Stomach (tissue), 19 donors: ENCODE measurements at places on chromosomes 5 and 9. TPM values are rescaled to one million over a fixed set of nuclear protein-coding genes. Genes with fewer than 3 reads are reported as not detected.

The FGF1 gene
- not detected for total RNA-seq

The GABRA1 gene
- total RNA-seq: not detected

GRCh38 chr9:98034593-98035546, 21.7 kb upstream of the NANS start:
- DNase-seq: peak; percentile 93

- DNase-seq: no peak
Measured at GRCh38 chr5:123099514-123100151, 10.6 kb downstream of the PRDM6 start.

The SEMA5A gene
- 10.3 TPM for total RNA-seq

The PNPLA7 gene
- 3.5 TPM for total RNA-seq

- DNase-seq: no peak
Measured at GRCh38 chr9:96604004-96604319, 15.7 kb downstream of the CDC14B start.

The DCAF12 gene
- total RNA-seq: 4.1 TPM

GRCh38 chr9:81861644-81862043, 66.6 kb upstream of the SPATA31D4 start:
- no peak for DNase-seq

The BRD3OS gene
- total RNA-seq: not detected

The PAEP gene
- total RNA-seq: not detected

DNA sequence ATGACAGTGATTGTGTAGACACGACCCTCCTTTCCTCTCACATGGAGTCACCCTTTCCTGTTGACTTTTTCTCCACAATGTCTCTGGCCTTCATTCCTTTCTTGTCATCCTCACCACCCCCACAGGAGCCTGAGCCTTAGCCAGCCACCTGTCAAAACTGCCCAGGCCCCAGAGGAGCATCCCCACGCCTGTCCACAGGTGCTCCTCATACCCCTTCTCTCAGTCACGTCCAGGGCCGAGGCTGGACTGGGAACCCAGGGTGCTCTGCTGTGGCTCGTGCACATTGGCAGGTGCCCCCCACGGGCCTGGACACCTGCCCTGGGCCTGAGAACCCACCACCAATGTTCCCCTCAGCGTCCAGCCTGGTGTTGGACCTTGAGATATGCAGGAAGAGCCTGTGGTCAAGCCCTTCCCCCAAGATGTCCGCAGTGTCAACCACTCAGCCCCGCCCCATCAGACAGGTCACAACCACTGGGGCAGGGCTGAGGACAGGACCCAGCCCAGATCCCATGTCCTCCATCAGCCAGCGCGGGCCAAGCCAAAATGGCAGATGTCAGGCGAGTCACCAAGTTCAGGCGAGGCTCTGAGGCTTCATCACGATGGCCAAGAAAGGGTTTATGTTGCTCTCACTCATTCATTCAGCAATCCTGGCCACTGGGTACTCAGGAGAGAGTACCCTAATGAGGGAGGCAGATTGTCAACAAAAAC, 65.8 kb upstream of the STXBP1 start:
- DNase-seq: no peak

DNA sequence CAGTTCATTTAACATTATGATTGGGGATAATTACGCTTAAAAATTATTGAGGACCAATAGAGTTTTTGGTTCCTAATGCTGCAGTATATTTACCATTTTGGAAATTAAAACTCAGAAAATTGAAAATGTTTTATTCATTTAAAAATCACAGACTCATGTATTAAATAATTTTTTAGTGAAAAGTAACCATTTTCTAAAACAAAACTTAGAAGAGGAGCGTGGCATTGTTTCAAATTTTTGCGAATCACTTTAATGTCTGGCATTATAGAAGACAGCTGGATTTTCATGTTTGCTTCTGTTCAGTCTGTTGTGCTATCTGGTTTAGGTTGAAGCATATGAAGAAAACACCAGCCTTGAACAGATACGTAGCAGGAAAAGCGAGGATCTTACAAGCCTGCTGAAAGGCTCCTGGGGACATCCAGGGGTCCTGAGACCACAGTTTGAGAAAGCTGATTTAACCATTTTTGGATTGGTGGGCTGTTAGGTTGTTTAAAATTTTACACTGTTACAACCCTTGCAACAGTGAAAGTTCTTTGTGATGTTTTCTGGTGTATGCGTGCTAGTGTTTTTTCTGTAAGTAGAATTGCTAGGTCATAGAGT, 1.6 kb downstream of the ZFYVE16 start:
- peak; percentile 32 for DNase-seq

- DNase-seq: no peak
Measured at GRCh38 chr5:59190746-59191145, 607.9 kb downstream of the RAB3C start.

DNA sequence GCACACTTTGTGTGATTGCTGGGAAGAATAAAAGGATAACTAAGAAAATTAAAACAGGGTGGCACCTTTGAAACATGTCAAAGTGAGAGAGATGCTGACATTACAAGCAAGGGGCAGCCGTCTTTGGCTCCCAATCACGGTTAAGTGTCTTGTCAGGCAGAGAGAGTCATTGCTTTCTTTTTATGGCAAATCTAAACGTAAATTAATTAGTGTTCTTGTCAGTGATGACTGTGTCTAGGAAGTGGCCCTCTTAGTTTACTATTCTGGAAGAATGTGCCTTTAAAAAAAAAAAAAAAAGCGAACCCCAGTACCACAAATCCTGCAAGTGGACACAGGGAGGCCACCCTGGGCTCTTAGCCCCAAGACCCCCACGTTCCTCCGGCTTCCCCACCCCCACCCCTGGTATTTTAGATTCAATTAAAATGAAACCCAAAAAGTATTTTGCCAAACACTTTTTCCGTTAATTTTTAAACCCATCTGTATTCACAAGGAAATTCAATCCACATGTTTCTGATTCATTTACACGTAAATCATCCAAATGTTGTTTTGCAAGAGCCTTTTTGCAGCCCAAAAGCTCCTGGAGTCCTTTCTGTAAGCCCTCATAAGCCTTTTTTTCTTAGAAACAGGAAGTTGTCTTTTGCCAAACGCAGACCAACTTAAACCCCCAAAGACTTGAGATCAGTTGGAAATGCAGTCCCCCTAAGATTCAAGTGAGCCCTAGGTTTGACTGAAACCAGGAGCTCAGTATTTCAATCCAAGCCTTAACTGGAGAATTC, 399.3 kb downstream of the EBF1 start:
- no peak for DNase-seq

The RGMB gene
- total RNA-seq: 51.9 TPM

The NMUR2 gene
- total RNA-seq: not detected

The CDH12 gene
- 1.3 TPM for total RNA-seq

DNA sequence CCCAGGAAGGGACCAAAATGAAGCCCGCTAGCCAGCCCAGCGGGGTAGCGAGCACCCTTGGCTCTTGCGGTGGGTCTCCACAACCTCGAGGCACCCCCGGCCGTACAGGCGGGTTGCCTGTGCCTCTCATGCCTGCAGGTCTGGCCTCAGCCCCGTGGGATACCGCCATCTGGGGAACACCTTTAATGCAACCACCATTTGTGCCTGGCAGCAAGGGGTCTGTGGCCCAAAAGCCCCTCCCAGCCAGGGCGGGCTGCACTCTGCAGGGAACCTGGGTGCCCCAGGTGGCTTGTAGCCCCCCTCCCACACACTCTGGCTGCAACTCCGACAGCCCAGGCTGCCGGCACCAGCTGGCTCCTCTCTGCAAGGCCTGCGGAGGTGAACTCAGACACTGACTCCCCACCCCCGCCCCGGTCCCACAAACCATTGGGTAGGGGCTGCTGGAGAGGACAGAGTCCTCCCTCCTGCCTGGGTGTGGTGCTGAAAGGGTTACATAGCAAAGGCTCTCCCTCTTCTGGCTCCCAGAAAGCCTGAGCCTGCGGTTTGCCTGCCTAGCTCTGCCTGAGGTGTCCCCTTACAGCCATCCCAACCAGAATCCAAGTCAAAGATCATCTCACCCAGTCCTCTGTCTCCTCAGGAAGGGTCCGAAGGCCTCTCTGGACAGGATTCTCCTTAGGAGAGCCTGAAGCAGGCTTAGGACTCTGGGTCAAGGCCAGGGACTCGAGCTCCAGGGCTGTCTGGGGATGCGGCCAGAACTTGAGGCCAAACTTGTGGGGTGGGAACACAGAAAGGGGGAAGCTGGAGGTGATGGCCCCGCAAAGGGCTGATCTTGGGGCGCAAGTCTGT, 109.4 kb downstream of the PSD2 start:
- DNase-seq: no peak

The C5orf24 gene
- 33.9 TPM for total RNA-seq

DNA sequence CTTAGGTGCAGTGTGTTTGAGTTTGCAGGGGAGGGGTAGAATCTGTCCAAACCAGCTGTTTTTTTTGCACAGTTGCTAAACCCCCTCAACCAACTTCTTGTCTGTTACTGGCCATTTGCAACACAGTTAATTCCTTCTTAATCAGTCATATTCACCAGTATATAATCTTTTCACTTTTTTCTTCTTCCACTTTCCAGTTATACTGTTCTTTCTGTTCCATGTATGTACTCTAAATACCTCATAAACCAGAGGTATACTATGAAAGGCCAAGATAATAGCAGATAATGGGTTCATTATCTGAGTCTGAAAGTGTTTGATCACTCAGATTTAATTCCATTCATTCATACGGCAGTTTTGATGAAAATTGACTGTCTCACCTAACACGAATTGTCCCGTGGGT, 11.1 kb downstream of the SMAD5 start:
- no peak for DNase-seq

- no peak for DNase-seq
Measured at GRCh38 chr5:50717651-50718050, 51.2 kb downstream of the PARP8 start.

The KIF27 gene
- total RNA-seq: 21.0 TPM

DNA sequence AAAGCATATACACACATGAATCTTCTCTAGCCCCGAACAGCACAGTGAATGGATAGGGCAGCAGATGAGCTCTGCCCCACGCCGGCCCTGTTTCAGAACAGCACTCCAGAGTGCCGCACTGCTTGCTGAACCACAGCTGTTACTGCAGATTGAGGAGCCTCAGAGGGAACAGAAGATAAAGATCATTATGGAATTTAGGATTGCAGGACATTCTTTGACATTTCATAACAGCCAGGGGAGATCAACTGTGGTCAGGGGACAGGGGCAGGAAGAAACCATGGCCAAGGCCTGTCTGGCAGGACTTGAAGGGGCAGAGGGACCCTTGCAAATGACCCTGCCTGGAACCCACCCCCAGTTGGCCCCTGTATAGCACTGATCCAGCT, 20.6 kb downstream of the IRF1 start:
- DNase-seq: no peak

- no peak for DNase-seq
Measured at GRCh38 chr5:31888564-31888963, 249.6 kb downstream of the PDZD2 start.

- no peak for DNase-seq
Measured at GRCh38 chr5:168753691-168754254, 174.6 kb upstream of the PANK3 start.

GRCh38 chr9:82891321-82891720, 171.6 kb downstream of the RASEF start:
- no peak for DNase-seq

- DNase-seq: no peak
Measured at GRCh38 chr5:179344431-179345182, 654 bp downstream of the ADAMTS2 start.

GRCh38 chr5:59745415-59745863, 148.1 kb downstream of the PDE4D start:
- peak; percentile 43 for DNase-seq

DNA sequence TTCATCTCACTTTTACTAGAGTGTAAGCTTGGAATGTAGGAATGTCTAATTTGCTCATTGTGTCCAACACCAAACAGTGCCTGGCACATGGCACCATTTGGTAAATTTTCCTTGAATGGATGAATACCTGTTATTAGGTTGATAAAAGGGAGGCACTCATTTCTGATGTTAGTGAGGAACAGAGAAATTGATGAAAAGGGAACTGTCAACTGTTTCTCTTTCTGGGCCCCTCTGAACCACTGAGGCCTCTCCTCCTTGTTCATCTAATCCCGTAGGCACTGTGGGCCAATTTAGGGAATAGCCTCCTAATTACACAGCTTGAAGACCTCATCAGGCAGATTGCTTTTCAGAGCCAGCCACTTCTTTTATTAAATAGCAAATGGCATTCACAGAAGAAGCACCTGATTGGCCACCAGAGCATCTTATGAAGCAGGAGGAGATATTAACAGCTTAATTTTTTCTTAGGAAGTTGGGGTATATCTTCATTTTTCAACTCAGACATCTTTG, 22.6 kb downstream of the MRRF start:
- DNase-seq: no peak

The TTC39B gene
- total RNA-seq: 8.4 TPM

DNA sequence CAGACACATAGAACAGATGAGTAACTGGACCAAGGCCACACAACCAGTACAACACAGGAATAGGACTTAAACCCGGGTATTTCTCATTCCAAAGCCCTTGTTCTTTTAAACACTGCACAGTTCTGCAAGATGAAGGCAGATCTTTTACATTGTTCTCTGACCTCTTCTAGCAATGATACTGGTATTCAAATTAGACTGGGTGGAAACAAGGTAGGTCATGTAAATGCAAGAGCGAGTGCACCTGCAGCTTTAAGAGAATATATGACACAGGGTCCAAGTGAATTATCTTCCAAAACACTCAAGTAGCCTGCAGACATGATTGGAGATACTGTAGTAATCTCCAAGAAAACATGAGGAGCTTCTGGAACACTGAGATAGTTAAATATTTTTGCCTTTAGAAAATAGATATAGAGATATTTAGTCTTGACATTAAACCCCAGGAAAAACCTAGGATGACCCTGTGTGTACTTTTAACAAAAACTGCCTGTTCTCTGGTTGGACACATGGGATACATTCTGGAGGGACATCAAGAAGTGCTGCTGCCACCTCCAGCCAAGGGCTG, 130.6 kb upstream of the EPB41L4A start:
- DNase-seq: no peak

- DNase-seq: no peak
Measured at GRCh38 chr5:125100342-125100741, 353.9 kb upstream of the ZNF608 start.

DNA sequence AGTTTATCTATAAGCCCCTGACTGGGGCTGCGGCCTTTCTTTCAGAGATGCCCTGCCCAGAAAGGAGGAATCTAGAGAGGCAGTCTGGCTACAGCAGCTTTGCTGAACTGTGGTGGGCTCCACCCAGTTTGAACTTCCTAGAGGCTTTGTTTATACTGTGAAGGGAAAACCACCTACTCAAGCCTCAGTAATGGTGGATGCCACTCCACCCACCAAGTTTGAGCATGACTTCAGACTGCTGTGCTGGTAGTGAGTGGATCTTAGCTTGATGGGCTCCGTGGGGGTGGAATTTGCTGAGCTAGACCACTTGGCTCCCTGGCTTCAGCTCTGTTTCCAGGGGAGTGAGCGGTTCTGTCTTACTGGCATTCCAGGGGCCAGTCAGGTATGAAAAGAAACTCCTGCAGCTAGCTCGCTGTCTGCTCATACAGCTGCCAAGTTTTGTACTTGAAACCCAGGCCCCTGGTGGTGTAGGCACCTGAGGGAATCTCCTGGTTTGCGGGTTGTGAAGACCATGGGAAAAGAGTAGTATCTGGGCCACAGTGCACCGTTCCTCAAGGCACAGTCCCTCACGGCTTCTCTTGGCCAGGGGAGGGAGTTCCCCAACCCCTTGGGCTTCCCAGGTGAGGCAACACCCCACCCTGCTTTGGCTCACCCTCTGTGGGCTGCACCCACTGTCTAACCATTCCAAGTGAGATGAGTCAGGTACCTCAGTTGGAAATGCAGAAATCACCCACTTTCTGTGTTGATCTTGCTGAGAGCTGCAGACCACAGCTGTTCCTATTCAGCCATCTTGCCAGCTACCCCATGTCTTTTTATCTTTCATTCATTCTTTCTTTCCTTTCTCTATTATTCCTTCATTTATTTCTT, 211.8 kb upstream of the C9orf72 start:
- DNase-seq: no peak

- DNase-seq: no peak
Measured at GRCh38 chr9:23630488-23630887, 195.6 kb downstream of the ELAVL2 start.
